ENCODE measurements at places on chromosomes 6 and 20.

DNA sequence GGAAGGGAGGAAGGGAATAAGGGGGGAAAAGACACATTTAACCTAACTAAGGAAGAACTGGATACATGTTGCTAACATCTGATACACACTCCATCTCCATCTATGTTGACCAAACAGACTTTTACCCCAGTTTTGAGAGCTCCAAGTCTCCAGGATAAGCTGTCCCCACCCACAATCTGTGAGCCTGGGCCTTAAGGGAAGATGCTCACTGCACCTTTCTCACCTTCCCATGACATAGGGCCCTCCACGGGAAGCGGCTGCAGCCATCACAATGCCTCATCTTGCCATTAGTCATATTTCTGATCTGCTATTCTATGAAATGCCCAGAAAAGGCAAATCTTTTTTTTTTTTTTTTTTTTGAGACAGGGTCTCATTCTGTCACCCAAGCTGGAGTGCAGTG lies 126.6 kb upstream of the SALL4 start:
- DNase-seq = no peak

- DNase-seq = no peak
Measured at GRCh38 chr20:38228436-38228835, 32.1 kb downstream of the KIAA1755 start.

DNA sequence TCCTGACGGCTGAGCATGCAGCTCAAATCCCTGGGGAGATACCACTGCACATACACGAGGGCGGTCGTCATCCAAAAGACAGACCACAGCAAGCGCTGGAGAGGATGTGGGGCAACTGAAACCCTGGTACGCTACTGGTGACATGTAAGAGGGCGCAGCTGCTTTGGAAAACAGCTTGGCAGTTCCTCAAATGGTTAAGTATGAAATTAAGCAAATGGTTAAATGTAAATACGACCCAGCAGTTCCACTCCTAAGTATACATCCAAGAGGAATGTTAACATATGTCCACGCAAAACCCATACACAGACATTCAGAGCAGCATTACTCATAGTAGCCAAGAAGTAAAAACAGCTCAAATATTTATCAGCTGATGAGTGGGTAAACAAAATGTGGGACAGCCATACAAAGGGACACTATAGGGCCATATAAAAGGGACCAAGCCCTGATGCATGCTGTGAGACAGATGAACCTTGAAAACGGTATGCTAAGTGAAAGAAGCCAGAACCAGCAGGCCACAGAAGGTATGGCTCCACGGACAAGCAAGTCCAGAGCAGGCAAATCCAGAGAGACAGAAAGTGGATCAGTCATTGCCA lies 38.5 kb downstream of the RIPOR3 start:
- DNase-seq = no peak

DNA sequence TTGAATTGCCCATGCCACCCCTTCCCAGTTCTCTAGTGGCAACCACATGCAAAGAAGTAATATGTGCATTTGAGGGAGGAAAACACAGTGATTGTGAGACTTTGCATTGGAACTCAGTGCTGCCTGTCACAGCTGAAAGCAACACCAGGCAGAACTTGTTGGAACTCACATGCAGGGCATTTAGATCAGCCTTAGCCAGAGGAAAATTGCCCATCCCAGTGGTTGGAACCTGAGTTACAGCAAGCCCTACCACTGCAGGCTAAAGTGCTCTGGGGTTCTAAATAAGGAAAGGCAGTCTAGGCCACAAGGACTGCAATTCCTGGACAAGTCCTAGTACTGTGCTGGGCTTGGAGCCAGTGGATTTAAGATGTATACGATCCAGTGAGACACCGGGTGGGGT lies 245.3 kb upstream of the UFL1 start:
- DNase-seq = no peak

GRCh38 chr6:16095180-16095579 lies 33.7 kb upstream of the MYLIP start:
- no peak for DNase-seq

- DNase-seq = peak; percentile 53
Measured at GRCh38 chr20:38806855-38807655, 1.6 kb downstream of the PPP1R16B start.

DNA sequence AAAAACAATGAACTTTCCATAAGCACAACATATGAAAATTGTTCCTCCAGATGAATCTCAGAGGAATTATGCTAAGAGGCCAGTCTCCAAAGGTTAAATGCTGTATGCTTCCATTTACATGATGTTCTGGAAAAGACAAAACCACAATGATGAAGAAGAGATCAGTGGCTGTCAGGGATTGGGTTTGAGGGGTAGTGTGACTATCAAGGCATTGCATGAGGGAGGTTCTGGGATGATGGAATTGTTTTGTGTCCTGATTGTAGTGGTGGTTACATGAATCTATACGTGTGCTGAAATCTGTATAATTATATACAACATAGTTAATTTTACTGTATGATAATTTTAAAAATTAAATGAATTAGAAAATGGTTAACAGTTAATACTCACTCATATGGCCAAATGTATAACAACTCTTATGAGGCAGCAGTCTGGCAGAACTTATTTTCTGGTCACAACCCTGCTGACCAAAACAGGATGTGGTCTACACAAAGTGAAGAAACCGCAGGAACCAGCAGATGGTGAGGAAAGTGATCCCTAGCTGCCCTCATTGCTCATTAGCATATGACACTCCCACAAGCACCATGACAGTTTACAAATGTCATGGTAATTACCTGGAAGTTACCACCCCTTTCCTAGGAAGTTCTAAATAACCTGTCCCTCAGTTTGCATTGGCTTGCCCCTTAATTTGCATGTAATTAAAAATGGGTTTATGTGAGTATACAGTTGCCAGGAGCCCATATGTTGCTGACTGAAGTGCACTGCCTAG lies 31.9 kb downstream of the NSFL1C start:
- no peak for DNase-seq

DNA sequence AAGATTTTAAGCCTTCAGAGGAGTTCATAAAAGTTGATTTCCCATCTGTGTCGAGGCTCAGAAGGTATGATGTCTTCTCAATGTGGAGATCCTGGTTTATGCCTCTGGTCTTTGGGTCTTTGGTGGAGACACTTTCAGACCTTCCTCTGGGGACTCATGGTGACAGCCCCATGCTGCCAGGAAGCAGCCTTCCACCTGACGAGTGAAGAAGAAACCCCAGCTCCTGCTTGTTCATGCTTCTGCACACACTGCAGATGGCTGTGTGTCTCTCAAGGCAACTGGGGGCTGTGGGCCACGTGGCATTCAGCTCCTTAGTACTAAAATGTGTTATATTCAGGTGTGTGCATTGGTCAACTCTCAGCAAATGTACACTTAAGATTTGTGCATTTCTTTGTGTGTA lies 4.9 kb upstream of the SCP2D1 start:
- no peak for DNase-seq

DNA sequence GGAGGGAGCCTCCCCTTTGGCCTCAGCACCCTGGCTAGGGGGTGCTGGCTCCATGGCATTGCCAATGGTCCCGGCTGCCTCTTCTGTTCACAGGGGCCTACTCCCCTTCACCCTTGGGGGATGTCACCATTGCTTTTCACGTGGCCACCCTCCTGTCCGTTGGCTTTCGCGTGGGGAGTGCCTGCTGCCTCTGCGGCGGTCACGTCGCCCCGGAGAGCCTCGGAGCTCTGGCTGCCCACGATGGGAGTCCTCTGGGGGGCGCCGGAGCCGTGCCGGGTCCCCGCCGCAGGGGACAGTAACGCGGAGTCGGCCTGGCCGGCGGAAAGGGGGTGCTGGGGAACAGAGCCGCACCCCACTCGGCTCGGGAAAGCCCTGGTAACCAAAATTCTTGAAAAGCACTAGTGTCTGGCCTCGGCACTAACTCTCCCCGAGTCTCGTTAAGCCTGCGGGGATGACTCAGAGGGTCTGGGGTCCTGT lies 661 bp upstream of the HEBP2 start:
- DNase-seq = no peak

GRCh38 chr6:112291161-112291762 lies 36.9 kb upstream of the LAMA4 start:
- DNase-seq = no peak

- no peak for DNase-seq
Measured at GRCh38 chr6:129238991-129239390, 356.1 kb downstream of the LAMA2 start.

- DNase-seq = no peak
Measured at GRCh38 chr20:13868331-13868730, 83.5 kb downstream of the NDUFAF5 start.

GRCh38 chr6:125727216-125727615 lies 22.2 kb upstream of the HEY2 start:
- no peak for DNase-seq

DNA sequence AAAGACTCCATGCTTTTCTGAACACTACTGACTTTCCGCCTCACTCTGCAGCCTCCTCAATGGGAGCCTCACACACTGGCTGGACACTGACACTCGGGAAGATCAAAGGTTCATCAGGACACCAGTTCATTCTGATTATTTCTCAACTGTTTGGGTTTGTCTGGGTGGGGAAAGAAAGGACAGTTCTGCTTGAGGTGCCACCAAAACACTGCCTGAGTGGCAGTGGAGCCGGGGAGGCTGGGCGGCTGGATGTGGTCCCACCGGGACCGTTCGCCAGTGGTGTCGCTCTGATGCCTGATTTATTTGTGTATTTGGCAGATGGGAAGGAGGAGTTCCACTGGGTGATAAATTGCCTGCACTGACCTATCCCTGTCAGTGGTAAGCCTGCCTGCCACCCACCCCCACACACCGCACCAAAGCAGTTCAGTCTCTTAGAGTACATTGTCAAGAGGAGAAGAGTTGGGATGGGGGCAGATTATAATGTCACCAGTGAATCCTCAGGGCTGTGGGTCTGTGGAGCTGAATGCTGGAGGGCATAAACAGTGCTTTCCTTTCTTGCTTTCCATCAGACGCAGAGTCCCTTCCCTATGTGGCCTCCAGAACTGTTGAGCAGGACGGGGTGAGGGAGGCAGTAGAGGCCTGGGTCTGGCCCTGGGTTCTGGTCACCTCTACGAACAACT lies 49.8 kb downstream of the EDN1 start:
- no peak for DNase-seq

DNA sequence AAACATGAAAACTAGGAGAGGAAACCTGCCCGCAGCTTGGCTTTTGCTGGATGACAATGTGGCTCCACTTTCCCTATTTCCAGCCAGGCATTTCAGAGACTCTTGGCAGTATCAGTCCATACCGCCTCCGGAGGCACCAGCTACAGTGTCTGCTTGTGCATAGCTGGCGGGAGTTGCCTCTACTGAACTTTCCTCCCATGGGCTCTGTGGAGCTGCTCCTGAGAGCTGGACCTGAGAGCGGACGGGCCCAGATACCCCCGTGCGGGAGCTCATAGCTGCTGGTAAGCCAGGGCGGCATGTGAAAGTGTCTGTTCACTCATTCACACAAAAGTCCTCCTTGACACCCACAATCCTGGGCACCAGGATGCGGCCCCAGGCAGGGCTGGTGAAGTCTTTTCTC lies 130.3 kb upstream of the PMEPA1 start:
- DNase-seq = no peak

DNA sequence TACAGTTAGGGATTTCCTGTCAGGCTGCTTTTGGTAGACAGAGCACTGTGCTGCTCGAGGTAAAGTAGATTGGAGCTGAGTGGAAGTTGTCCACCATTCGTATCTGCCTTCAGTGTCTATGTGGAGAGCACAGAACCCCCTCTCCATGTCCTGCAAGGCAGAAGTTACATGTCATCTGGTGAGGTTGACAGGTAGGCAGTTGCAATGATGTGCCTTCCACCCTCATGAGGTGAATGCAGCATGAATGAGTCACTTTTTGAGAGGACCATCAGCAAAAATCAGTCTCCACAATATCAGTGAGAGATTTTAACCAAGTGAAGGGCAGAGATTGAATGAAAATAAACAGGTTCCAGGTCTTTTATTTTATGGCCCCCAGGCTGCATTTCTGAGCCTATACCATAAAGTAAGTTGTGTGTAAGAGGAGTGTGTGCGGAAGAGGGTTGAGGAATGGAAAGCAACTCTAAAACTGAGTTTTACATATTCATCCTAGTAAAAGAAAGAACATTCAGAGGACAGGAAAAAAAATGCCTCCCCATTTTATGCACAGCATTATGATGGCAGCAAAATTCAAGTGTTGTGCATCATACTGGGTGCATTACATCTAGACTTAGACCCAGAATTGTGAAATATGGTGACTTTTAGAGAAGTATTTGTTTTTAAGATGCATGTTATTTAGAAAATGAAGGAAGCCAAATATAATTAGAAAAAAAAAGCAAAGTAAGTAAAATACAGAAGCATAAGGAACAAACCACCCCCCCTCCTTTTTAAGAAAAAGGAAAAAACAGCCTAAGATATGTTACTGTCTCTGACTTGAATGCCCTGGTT lies 15.8 kb downstream of the TRAPPC3L start:
- no peak for DNase-seq
